CD4-positive, alpha-beta T cell treated with Interleukin-21 for 1 hour (primary cell): ENCODE measurements at places on chromosomes 12 and 14.

DNA sequence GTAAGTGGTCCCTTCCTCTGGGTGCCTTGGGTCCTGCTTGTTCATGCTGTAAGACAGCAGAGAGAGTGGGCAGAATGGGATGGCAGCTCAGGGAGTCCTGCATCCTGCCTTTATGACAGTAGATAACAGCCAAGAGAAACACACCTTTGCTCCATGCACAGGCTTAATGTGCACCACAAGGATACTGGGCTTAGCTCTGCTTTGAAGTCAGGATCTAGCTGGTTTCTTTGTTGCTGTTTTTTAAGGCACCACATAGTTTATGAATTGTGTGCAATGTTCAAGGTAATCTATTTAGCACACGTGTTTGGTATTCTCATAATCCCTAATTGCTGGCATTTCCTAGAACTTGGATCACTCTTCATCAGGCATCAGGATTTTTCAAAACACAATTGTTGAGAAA lies 239.5 kb upstream of the DCN start:
- DNase-seq, result no peak

GRCh38 chr14:101595887-101596721 lies 34.8 kb downstream of the DIO3 start:
- peak; percentile 44 for DNase-seq

DNA sequence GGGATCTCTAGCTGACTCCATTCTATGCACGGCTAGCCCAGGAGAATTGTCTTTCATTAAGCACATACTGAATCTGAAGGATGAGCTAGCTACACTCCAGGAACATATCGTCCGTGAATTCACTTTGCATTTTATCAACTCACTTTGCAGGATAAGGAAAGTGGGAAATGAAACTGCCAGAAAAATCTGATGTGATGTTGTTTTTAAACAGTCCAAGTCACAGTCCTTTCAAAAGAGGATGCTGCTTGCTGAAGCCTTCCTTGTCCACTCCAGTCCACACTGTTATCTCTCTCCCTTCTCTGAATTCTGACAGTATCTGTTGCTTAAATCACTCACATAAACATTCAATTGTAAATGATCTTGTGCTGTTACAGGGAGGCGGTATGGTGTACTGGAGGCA lies 12.7 kb upstream of the TMCC3 start:
- DNase-seq, result no peak

- no peak for DNase-seq
These were observed 237.8 kb downstream of the CACNA1C start for GRCh38 chr12:2290516-2291065.

GRCh38 chr12:120687578-120688289 lies 785 bp downstream of the MLEC start:
- peak; percentile 28 for DNase-seq
